ENCODE measurements at places on chromosomes 7 and 10.
A peak's percentile ranks its signal among the peaks of the same experiment; 100 is the strongest.

DNA sequence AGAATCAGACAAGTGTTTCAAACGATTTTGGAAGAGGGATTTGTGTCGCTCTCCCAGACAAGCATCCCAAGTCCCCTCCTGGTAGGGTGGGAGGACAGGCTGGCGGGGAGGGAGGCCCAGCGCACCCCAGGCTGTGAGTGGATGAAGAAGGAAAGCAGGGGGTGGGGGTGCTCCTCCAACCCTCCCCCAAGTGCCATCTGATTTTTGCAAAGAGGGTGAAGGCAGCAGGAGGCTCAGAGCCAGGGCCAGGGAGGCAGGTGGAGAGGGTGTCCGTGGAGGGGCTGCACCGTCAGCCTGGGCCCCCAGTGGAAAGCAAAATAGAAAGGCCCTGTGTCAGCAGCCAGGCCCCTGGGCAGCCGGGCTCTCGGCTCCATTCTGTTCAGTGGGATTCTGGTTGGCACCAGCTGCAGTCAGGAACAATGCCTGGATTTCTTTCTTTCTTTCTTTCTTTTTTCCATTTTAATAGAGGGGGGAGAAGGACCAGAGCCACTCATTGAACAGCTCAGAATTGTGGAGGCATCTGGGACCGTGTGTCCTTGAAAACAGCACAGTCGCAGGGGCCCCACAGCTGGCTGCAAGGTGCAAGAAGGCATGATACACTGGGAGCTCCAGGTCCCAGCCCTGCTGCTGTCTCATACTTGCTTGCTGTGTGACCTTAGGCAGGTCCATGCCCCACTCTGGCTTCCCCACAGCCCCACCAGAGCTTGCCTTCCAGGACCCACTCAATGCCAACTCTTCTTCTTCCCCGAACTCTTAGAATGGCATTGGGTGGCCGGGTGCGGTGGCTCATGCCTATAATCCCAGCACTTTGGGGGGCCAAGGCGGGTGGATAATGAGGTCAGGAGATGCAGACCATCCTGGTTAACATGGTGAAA, 7.1 kb upstream of the ZMIZ1 start:
- peak; percentile 18 for DNase-seq

- no peak for DNase-seq
Observed at GRCh38 chr7:88140947-88141346, 78.9 kb downstream of the SRI start.

- DNase-seq, result no peak
Observed at GRCh38 chr7:73966062-73966940, 61.7 kb upstream of the ELN start.

- no peak for DNase-seq
Observed at GRCh38 chr7:120052884-120053382, 220.0 kb upstream of the KCND2 start.

DNA sequence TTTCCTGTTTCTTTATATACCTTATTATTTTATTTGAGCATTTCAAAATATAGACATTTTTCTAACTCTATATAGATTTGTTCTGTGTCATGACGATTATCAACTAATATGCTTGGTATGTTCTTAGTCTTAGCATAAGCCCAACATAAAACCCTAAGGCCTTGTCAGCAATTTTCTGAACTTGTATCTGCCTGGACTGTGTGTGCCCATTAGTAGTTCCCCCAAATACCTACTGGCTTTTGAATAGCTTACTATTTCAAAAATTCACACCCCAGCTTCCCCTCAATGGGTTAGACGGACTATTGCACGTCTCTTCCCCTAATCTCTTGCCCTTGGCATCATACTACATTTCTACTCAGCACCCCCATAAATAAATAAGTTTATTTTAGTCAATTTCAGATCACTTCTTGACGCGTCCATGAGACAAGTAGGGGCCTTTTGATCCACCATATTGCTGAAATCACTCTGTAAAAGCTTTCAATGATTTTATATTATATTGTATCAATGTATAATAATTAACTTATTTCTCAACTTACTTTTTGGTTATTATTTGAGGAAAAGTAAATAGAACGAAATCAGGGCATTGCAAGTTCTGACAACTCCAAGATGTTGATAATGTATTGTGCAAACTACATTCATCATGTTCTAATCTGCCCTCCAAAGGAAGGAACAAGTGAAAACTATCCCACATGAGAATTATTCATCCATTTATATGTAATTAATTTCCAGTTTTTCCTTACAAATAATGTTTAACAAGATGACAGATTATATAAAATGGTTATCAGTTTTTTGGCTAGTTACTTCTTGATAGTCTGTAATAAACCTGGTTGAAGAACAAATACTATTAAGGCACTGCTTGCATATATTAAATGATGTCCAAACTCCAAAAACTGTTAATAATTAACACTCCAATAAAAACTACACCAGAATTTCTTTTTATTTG, 1.1 kb upstream of the AKR1C3 start:
- DNase-seq, result no peak

DNA sequence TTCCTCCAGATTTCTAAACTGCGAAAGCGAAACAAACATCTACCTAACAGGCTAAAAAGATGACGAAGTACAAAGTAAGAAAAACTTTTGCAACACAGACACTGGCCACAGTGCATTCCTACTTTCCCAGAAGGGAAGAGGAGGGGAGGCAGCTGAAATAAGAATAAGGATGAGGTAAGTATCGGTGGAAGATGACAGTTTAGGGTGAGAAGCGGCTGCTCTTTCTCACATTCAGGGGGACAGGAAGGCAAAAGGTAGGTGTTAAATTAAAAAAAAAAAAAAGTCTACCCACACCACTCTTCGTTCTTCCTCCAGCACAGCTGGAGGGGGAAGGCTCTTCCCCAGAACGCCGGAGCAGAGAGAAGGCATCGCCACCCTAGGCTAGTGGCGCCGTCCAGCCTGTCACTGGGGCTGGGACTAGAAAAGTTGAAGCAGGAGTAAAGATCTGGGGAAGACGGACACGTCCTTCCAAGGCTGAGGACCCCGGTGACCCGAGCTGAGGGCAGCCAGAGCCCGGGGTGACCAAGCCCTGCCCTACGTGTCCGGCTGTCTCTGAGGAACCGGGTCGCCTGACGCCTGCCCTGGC, 846 bp downstream of the DNAJC1 start:
- no peak for DNase-seq

DNA sequence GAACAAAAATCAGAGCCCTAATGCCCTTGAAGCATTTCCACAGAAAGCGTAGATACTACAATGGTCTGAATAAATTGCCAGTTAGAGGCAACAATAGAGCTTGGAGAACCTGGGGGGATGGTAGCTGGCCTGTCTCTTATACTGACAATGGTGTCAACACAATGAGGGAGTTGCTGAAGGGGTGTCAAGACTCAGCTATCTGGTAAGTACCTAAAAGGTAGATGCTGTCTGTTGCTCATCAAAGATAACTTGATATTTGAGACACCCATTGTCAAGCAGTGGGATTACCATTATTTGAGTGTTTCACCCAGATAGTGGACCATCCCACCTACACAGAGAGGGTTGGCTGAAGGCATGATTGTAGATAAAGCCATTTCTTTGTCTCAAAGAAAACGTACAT, 72.8 kb downstream of the PDE1C start:
- DNase-seq, result no peak

DNA sequence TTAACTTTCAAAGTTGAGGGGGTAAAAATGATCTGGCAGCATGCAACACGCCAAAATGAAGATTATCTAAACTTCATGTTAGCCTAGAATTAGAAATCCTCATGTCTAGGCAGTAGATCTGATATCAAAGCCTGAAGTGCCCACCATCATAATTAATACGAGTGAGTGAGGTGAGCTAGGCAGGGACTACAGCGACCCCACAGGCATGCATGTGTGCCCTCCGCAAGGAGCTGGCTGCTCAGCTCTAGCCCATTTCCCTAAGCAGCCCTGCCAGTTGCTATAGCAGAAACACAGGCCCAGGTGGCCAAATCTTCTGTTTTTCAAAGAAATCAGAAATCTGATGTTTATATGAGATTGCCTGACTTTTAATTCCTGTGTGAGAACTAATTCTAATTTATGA, 93.1 kb upstream of the IFRD1 start:
- peak; percentile 18 for DNase-seq

DNA sequence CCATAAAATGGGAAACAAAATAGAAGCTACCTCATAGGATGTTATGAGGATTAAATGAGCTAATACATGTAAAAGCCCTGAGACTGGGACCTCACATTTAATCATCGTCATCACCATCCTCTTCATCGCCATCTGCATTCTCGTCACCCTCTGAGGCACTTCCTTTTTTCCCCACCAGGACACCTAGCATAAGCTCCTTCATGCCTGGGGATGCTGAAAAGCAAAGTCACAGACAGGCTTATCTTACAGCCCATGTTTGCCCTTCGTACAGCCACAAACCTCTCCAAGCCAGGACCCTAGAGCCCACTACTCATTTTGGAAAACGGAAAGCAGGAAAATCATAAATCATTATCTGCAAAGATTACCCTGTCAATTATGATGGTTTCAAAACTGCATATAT, 249.6 kb downstream of the GPAM start:
- DNase-seq, result no peak

All from NCI-H524 (cell line).